Stomach (tissue), 19 donors: ENCODE measurements at places on chromosomes 6 and 20.

- no peak for DNase-seq
Measured at GRCh38 chr6:2816158-2816557, 25.5 kb downstream of the SERPINB1 start.

- DNase-seq = peak; percentile 77
Measured at GRCh38 chr6:106692112-106692818, 62.9 kb downstream of the QRSL1 start.

GRCh38 chr20:60269573-60270162, 311.4 kb downstream of the CDH26 start:
- DNase-seq = no peak

GRCh38 chr6:13402711-13403110, 74.4 kb upstream of the TBC1D7 start:
- no peak for DNase-seq
